8988T (cell line): ENCODE measurements at places on chromosomes 2 and 18.

- no peak for DNase-seq
Observed at GRCh38 chr2:235523021-235523420, 29.2 kb downstream of the AGAP1 start.

DNA sequence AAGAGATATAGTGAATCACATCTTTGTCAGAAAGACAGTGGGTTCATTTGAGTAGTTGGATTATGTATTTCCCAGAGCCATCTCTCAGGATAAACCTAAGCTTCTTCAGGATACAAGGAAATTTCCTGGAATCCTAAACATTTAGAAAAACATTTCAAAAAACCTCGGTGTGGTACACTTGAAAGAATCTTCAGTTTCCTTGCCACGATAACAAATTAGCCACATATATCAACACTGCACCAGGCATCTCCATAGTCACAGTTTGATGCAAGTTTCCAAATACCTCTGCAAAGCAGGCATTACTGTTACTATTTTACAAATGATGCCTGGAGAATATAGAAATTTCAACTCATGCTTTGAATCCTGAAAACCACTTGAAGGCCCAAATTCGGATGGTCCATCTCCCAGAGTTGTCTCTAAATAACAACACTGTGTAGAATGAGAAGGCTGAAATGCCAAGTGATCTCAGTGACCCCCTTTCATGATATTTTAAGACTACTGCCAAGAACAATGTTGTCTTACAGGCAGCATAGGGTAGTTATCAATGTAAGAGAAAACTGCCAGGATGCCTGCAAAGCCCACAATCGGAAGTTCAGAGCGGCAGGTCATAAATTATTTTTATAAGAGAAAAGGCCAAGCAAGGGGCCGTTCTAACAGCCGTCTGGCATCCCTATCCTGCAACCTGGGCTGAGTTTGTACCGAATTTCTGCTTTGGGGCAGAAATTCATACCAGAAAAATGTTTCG lies 307.9 kb downstream of the TXNL1 start:
- no peak for DNase-seq

GRCh38 chr2:117960231-117960630 lies 53.6 kb downstream of the CCDC93 start:
- DNase-seq, result no peak

DNA sequence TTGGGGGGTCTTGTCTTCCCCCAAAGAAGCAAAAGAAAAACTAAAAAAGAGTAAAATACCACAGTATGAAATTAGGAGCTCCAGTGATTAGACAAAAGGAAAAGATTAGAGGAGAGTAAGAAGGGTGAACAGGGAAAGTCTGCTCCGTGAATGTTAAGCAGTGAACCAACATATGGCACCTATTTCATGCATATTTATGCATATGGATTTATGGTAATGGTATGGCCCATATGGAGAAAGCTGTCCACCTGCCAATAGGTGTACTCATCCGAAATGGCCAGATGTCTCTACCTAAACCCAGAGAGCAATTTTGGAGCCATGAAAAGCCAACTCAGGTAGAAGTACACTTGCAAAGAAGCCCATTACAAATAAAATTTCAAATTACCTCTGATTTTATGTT lies 404.0 kb upstream of the RAB6C start:
- no peak for DNase-seq

GRCh38 chr2:141570474-141571131 lies 560.2 kb downstream of the LRP1B start:
- DNase-seq, result no peak

GRCh38 chr2:5689750-5690149 lies 2.4 kb upstream of the SOX11 start:
- no peak for DNase-seq
